ENCODE measurements at places on chromosomes 5 and 9.

DNA sequence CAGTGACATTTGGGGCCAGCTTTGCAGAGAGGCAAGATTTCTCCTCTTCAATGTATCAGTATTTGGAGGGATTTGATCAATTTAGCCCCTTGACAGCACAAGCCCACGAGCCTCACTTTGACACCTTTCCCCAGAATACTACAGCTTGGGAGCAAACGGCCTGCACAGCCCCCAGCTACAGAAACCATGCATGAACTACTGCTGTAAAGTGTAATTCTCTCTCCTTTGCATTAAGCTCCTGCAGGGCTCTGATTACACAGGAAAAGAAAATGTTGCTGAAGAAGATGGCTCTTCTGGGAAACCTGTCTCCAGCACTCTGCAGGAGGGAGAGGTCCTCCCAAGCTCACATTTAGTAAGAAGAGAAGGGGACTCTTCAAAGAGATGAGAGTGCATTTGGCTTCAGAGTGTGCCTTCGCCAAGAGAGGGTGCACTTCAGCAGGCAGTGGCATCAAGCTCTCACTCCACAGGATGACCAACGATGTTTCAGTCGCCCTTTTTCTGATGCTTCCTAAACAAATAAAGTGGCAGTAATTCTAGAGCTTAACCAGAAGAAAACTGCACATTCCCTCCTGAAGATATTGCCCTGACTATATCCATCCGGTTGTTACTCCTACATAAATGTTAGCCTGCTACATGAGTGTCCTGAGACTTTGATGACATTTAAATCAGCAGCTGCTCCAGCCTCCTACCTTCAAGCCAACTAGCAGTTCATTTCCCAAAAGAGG, 272.2 kb downstream of the AUH start:
- no peak for DNase-seq

DNA sequence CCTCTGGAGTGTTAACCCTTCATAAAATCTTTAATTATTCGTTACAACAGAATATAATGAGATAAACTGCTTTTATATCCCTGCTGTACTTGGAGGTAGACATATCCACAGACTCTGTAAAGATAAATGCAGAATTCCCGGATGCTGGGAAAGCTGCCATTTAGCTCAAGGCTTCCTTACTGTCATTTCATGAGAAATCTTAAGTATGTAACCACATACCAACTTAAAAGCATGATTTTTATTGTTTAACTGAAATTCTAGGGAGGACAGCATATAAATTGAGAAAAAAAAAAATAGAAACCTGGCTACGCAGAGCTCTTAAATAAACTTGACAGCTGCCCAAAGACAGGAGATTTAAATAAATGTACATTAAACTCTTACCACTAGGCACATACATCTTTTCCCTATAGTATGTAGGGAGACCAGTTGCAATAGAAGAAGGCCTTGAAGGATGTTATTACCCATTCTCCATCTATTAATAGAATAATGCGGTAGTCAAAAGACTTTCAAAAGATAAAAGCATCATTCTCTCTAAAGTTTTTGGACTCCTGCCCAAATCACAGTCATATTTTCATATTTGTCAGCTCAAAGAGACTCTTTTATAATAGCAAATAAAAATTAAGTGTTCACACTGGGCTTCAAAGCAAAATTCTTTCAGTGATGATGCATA, 373.8 kb downstream of the NDUFS4 start:
- DNase-seq: no peak

DNA sequence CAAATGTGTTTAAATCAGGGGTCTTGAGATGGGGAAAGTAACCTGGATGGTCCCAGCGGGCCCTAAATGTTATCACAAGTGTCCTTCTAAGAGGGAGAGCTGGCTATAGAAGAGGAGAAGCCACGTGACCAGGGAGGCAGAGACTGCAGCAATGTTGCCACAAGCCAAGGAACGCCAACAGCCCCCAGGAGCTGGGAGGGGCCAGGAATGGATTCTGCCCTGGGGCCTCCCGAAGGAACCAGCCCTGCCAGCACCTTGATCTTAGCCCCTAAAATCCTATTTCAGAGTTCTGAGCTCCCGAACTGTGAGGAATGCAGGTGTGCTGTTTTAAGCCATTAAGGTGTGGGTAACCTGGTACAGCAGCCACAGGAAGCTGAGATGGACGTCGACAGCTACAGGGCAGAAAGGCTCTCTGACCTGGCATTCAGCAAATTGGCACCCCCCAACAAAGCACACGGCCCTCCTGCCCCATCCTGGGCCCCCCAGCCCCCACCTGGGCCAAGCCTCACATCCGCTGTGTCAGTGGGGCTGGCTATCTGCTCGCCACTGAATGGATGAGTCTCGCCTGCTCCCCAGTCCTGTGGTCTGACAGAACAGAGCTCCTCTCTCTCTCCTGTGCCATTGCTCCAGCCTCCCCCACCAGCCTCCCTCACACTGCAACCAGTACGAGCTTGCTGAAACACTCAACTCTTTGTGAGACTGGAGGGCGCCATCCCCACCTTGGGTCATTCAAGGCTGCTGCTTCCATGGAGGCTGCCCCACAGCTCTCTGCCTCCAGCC, 78.8 kb downstream of the ADAMTS2 start:
- DNase-seq: no peak

DNA sequence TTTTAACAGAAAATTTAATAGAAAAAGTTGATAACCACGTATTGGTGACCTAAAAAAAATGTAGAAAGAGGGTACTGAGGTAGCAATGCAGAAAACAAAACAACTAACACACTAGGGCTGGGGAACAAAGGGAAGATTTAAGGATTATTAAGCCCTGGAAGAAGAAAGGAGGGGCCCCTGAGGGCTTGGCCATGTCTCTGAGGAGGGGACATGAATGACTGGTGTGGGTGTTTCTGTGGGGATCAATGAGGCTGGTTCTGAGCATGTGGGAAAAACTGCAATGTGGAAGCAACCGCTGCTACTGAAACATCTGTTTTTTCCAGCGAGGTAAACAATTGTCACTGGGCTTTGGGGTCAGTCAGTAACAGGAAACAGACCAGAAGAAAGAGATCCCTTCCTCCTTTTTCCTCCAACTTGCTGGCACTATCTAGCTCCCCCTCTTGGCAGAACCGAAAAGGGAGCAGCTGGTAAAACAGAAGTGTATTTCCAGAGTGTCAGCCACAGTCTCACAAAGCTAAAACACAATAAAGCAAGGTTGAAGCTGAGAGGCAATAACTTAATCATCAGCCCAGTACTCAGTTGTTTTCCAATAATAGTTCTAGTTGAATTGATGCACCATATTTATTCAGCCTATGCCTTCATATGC, 48.3 kb downstream of the ATPSCKMT start:
- DNase-seq: no peak

GRCh38 chr5:110086658-110087388, 397.1 kb downstream of the MAN2A1 start:
- DNase-seq: no peak

GRCh38 chr9:95077766-95078370, 239.6 kb downstream of the FANCC start:
- DNase-seq: no peak

GRCh38 chr9:127553793-127554192, 58.3 kb upstream of the STXBP1 start:
- DNase-seq: no peak

DNA sequence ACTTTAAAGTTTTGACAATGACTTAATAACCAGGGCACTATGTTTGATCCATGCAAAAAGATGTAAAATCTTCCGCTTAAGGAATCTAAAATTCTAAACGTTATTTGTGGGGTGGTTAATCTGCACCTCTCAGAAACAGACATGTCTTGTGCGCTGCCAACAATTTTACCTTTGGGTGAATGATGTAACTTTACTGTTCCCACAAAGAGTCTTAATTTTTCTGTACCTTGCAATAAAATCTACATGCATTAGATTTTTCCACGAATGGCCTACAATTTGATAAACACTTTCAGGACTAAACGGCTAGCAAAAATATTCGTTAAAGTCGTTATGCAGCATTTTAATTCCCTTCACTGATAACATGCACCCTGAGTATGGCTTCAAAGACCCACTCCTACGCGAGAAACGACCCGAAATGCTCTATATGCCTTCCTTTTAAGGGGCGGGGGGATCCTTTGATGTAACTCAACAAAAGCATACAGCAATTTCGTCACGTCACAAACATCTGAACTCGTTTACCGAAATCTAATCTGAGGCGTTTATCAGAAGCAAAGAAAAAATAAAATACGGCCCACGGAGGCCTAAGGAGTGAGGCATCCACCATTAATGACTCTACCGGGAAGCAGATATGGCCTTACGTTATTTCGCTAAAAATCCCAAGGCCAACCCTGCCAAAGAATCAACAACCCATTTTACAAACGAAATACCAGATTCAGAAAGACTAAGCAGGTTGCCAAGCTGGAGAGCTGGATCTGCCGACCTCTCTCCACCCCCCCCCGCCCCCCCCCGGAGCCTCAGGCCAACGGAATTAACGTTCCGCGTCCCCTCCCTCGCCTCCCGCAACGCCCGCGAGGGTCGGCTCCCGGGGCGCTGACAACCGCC, 621 bp downstream of the AK6 start:
- no peak for DNase-seq

DNA sequence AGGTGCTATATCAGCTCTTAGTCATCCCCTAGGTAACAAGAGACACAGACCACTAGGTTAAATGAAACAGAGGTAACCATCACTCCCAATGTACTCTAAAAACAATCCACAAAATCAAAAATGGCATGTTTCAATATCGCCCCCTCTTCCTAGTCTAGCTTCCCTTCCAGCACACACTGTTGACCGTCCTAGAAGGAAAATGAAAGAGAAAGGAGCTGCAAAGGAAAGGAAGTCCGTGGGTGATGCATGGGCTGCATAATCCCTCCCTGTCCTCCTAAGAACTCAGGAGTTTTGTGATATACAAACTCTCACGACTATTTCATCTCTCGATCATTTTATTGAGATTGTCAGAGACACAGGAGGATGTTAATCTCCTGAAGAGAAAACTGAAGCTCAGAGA, 101.6 kb downstream of the RFK start:
- DNase-seq: no peak

- DNase-seq: no peak
Measured at GRCh38 chr5:163506726-163507125, 1.3 kb downstream of the MAT2B start.

DNA sequence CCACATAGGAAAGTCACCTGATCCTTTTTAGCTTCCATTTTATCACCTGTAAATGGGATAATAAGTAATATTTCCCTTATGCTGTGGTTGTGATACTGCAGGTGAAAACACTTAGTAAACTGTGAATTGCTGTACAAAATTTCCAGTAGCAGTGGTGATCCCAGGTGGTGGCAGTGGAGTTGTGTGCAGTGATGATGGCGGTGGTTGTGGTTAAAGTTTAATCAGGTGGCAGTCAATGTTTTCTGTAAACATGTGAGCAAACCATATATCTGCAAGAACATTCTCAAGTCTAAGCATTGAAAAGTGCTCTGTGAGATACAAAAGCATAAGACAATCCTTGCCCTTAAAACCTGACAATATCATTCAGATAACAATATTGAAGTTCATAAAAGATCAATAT, 480.2 kb downstream of the RASEF start:
- DNase-seq: no peak

- no peak for DNase-seq
Measured at GRCh38 chr5:38780316-38780715, 65.5 kb upstream of the OSMR start.

GRCh38 chr5:54234304-54234933, 76.0 kb downstream of the ARL15 start:
- DNase-seq: no peak

GRCh38 chr9:99576002-99576401, 245.7 kb upstream of the NR4A3 start:
- DNase-seq: no peak

DNA sequence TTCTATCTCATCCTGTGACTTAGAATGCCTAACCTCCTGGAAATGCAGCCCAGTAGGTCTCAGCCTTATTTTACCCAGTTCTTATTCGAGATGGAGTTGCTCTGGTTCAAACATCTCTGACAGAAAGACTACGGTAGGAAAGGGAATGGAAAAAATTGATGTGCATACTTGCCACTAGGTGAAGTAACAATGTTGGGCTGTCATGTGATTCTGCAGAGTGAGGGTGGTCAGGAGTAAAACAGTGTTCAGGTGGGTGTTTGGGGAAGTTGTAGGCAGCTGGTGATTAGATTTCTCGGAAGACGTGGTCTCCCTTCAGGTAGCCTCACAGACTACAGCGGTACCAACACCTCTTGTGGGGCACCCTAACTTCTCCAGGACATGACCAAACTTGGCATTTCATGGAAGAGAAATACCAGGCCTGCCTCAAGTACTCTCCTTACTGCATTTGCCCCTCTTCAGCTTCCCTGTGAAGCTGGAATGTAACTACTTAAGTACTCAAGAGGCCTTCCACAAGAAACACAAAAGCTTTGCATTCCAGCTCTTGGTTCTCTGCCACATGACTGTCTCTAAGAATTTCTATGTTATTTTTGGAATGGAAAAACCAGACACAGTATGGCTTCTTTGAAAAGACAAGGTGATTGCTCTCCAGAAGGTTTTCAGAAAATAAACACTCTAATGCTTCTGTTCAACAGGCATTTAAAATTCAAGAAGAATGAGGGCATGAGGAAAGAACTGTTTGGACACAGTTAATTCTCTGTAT, 17.4 kb upstream of the ENTREP1 start:
- DNase-seq: no peak

- DNase-seq: no peak
Measured at GRCh38 chr9:134555094-134555650, 86.4 kb upstream of the COL5A1 start.

DNA sequence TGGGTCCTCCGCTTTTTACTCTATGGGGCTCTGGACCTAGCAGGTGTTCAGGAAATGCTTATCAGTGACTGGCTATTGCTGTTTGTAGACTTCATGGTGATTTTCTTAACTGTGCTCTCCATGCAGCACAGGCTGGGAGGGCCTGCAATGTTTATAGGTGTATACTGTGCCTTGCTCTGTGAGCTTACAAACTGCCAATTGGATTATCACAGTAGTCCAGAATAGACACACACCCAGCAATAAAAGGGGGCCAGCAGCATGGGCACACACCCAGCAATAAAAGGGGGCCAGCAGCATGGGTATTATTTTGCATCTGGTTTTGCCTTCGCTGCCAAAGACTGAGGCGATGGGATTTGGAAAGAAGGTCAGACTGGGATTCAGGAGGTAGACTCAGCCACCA, 100.0 kb downstream of the CRB2 start:
- no peak for DNase-seq

DNA sequence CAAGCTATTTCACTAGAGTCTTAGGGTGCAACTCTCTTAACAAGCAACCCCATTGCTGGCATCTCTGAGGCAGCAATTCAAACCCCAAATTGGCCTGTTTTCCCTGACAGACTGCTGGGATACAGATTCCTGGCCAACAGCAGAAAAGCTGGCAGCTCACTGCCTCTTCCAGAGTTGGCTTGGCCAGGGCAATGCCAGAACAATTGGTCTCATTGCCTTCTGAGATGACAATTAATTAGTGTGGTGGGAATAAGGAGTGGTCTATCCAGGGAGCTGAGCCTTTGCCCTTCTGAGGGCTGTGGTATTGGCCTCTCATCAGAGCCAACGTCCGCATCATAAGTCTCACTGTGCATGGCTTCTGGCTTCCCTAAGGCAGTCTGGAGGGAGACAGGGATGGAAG, 183.2 kb downstream of the GNAQ start:
- DNase-seq: no peak

DNA sequence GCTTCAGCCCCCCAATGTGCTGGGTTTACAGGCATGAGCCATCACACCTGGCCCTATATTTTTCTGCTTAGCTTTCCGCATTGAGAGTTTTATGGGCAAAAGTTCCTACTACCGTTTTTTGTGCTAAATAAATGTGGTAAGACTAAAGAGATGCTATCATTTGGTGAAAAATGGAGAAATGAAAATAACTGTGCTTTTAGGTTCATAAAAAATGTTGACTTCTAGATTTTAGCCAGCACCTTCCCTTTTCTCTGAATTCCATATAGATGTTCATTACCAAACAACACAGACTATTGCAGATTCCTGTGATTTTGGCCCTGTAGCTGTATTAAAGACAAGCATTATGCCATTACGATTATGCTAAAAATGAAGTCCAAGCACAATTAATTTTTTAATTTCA, 72.0 kb upstream of the CTSL start:
- no peak for DNase-seq

All from stimulated activated CD8-positive, alpha-beta memory T cell treated with anti-CD3 and anti-CD28 coated beads, Interleukin-4, amount 100 ng/mL, for 1 hour (primary cell).